Inflammatory macrophage treated with lipopolysaccharide for 1 hour (primary cell): ENCODE measurements at places on chromosomes 2 and 18.
A peak's percentile ranks its signal among the peaks of the same experiment; 100 is the strongest.

DNA sequence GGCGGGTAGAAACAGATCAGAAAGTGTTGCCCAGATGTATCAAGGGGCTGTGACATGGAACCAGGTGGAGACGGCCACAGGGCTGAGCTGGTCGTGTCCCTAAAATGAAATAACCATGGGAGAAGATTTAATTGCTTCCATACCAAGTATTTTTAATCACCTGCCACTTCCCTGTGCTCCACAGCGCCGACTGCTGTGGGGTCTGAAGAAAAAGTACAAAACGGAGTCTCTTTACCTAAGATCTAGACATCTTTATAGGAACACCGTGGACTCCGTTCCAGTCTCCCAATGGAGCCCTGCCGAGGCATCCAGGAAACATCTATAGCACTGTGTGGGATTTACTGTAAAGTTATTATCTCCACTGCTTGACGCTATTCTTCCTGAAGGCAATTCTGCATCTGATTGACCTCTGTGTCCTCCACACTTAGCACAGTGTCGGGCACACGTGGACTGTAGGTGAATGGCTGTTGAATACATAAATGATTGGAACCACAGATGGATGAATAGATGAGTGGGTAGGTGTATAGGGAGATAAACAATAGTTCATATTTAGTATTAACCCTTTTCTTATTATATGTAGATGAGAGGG, 21.6 kb upstream of the GYPC start:
- peak; percentile 25 for DNase-seq

GRCh38 chr2:34949316-34949715, 1350.2 kb upstream of the FAM98A start:
- no peak for DNase-seq

GRCh38 chr2:109419960-109420370, 193.8 kb downstream of the SEPTIN10 start:
- DNase-seq = peak; percentile 2

- DNase-seq = no peak
These were observed 140.2 kb upstream of the COPS8 start for GRCh38 chr2:236945431-236946016.

DNA sequence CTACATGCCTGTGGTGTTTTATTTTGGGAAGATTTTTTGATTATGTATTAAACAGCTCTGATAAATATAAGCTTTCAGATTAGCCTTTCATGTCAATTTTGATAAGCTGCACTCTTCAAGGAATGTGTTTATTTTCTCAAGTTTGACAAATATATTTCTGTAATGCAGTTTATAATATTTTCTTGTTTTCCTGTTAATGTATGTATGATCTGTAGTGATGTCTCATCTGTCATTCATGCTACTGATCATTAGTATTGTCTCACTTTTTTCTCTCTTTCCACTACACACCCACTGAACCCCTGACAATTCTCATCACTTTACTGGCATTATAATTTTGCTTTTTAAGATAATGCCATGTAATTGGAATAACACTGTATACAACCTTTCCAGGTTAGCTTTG, 100.9 kb downstream of the TMEM18 start:
- no peak for DNase-seq
